Right lung (tissue), 10 donors: ENCODE measurements at places on chromosomes 13 and 19. TPM values are rescaled to one million over a fixed set of nuclear protein-coding genes. Genes with fewer than 3 reads are reported as not detected.

C19orf38 gene
- polyA plus RNA-seq, result 4.2 TPM

HCN2 gene
- 0.14 TPM for polyA plus RNA-seq

DNA sequence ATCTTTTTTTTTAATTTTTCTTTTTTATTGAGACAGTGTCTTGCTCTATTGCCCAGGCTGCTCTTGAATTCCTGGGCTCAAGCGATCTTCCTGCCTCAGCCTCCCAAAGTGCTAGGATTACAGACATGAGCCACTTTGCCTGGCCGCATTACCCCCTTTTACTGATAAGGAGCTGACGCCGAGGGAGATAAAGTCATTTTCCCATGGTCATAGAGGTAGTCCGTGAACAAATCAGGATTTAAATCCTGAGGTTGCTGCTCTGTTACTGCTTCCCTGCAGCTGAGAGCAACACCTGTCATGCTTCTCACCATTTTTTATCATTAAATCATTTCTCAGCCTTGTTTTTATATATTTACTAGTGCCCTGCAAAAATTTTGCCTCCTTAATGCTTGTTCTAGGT is 7.4 kb downstream of the CYSLTR2 start:
- no peak for DNase-seq

DNA sequence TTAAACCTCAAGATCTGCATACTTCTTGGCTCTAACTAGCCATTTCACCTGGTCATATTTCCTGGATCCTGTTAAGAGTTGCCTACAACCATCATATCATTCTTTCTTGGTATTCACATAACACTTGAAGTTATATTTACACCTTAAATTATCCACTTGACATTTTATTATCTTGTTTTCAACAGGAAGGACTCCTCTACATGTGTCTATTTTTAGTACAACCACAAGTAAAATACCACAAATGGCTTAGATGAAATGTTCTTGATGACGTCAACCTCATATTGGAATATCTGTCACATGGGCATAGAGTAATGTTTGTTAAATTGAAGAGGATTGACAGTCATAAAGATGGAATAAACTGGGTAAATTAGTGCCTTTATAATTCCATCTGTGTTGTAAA is 9.4 kb downstream of the PCDH20 start:
- DNase-seq, result no peak

DNA sequence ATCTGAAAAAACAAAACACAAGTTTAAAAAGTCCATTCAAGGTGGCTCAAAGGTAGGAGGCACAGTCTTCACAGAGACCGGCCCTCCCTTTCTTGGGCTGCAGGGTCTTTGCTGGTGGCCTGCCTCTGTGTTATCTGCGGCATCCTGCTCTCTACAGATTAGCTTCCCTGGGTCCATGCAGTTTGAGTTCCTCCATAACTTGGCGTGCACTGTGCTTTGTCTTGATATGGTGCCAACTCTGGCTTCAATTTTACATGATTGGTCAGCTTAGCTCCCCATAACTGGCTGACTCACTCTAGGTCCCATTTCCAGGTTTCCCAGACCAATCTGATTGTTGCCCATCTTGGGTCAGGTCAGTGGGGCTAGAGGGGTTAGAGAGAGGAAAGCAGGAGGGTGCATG is 41.8 kb downstream of the TPT1 start:
- DNase-seq, result no peak

DNA sequence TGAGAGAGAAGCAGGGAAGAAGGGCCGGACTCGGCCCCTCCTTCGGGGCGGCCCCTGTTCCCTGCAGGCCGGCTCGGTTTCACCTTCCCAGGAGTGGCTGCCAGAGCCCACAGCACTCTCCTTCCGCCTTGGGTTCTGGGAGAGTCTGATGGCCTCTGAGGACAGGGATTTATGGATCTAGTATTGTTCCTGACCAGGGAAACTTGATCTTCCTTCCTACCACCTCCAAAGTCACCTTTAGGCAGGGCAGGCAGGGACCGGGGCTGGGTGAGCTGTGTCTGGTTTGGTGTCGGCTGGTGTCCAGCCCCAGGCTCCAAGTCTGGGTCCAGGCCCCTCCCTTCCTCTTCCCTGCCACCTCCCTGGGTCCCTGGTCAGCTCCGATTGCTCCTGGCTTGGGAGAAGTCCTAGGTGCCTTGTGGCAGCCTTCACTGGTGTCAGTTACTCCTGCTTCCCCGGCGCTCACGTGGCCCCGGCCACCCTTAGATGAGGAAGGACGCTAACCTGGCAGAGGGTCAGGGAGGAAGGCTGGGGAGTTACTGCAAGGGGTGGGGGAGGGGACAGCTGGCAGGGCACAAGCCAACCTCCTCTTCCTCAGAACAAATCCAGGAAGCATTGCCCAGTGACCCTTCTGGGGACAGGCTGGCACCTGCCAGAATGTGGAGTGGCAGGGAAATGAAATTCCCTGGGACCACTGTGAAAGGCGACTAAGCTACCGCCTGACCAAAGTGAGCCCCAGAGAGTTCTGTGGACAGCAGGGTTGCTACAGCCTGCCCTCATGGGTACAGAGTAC is 18.8 kb downstream of the RFX1 start:
- no peak for DNase-seq

PRR19 gene
- 1.4 TPM for polyA plus RNA-seq

DNA sequence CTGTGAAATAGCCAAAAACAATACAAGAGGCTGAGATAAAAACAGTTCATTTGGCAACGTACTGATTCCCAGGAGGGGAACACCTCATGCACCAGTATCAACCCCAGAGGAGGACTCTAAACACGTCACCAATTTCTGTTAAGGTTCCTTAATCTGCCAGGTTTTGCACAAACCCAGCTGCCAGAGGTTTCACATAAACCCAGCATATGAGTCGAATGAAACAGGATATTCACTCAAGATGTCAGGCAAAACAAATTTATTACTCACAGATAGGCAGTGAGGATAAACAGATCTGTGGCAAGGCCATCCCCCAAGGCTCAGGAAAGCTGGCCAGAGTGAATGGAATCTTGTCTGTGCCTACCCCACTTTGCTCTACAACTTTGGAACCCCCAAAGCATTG is 210.9 kb downstream of the GPC5 start:
- no peak for DNase-seq

- no peak for DNase-seq
These were observed 10.5 kb downstream of the NAXD start for GRCh38 chr13:110625771-110626321.

DNA sequence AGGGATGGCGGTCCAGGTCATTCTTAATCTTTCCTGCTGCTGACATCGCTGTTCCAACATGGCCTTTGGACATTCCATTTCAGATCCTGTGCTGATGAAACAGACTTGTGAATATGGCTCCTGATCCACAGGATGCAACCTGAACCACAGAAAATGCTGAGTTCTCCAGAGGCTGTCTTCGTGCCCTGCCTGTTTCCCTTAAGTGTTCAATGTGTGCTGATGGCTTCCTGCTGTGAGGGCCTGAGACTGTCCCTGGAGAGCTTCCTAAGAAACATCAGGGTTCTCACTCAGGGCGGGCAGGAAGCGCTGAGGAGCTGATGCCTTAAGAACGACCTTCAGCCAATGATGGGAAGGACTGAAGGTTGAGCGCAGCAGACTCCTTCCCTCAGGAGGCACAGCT is 909.4 kb downstream of the UQCRFS1 start:
- DNase-seq, result no peak

DNA sequence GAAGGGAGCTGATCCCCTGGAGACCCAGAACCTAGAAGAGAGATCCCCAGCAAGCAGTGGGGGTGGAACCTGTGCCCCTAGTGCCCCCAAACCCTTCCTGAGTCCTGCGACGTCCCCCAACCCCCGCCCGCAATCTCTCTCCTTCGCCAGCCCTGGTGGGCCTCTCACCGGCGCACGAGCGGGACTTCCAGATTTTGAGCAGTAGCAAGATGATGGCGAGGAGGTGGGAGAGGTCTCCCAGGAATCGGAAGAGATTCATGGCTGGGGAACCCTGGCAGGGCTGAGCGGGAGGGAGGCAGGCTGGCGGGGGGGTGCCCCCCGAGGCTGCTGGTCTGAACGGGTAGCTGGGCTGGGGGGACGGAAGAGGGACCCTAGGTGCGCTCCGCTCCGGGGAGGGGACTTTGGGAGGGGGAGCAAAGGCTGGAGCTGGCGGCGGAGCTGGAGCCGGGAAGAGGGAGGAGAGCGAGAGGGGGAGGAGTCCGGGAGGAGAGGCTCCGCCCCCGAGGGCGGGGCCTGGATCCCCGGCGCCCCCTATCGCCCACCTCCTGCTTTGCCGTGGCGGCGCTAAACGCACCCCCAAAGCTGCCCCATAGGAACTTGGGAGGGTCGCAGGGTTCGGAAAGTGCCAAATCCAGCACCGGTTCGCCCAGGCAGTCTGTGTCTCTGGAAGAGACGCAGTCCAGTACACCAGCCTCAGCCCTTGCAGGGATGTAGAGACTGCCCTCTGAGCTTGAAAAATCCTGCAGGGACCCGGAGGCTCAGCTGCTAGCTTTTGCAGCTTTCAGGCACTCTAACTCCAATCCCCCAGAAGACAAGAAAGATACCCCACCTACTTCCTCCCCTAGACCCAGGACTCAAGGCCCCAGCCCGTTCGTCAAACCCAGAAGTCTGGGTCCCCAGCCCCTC is at the start of gene KDELR1:
TSS of gene KDELR1 (minus strand) at position 452 of the 906 bp plus-strand sequence. CDS start at position 259, 193 bp downstream.
- peak; percentile 80 for DNase-seq

- DNase-seq, result no peak
These were observed 165.4 kb downstream of the KATNAL1 start for GRCh38 chr13:30141775-30142485.

ZNF471 gene
- 16.2 TPM for polyA plus RNA-seq

IRS2 gene
- 6.0 TPM for polyA plus RNA-seq

DNA sequence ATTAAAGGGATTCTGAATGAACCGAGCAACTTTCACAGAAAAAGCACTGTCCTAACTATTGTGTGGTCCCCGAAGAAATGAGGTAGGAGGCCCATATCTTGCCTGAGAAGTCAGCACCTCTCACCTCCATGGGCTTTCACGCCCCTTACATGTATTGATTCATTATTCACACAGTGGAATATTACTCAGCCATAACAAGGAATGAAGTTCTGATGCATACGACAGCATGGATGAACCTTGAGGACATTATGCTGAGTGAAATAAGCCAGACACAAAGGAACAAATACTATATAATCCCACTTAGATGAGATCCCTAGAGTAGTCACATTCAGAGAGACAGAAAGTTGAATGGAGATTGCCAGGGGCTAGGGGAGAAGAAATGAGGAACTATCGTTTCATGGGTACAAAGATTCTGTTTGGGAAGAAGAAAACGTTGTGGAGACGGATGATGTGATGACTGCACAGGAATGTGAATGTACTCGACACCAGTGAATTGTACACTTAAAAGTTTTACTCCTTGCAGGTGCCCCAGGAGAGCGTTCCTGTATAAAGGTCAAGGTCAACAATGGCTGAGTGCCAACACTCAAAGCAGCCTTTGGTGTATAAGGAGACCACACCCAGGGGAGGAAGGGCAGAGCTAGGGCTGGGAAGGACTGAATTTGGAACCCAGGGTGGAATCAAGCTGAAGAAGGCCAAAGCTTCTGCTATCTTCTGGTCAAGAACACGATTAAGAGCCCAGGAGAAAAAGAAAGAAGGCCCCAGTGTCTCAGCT is 22.5 kb downstream of the ZIC5 start:
- no peak for DNase-seq

GRCh38 chr13:113498905-113499304 is 8.4 kb upstream of the DCUN1D2 start:
- no peak for DNase-seq

DNA sequence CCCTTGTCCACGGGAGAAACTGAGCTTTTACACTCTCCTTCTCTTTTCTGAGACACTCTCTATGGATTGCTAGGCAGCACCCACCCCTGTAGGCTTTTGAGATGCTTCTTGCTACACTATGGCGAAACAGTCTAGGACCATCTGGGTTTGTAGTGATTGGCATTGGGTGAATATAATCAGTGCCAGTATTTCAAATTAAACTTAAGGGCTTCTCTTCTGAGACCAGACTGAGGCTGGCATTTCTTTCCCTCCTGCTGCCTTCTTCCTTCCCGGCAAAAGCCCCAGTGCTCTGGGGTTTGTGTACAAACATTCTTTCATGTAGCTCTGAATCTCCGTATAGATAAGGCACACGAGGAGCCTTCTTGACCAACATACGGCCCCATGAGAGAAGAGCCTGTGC is 276.7 kb downstream of the SLC7A1 start:
- no peak for DNase-seq

DNA sequence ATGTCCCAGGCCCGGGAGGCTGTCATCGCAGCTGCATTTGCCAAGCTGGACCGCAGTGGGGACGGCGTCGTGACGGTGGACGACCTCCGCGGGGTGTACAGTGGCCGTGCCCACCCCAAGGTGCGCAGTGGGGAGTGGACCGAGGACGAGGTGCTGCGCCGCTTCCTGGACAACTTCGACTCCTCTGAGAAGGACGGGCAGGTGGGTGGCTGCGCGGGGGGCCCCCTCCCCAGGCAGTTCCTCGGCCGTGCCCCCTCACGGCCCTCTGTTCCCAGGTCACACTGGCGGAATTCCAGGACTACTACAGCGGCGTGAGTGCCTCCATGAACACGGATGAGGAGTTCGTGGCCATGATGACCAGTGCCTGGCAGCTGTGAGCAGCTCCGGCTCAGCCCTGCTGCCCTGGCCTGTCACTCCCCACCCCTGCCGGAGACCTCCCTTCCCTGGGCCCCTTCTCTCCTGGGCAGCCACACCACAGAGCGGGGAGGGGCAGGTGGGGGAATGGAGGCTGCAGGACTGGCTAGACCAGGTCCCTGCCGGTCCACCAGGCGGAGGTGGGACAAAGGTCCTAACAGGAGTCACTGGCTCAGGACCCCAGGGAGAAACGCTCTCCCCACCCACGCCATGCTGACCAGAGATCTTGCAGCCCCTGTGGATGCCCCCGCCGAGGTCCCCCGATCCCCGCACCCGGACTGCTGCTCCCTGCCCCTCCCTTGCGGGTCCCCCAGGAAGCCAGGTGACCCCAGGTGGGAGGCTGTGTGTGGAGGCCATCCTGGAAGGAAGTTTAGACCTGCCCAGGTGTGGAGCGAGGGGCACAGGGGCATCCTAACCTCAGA is 1.1 kb downstream of the CAPS start:
- peak; percentile 51 for DNase-seq

DNA sequence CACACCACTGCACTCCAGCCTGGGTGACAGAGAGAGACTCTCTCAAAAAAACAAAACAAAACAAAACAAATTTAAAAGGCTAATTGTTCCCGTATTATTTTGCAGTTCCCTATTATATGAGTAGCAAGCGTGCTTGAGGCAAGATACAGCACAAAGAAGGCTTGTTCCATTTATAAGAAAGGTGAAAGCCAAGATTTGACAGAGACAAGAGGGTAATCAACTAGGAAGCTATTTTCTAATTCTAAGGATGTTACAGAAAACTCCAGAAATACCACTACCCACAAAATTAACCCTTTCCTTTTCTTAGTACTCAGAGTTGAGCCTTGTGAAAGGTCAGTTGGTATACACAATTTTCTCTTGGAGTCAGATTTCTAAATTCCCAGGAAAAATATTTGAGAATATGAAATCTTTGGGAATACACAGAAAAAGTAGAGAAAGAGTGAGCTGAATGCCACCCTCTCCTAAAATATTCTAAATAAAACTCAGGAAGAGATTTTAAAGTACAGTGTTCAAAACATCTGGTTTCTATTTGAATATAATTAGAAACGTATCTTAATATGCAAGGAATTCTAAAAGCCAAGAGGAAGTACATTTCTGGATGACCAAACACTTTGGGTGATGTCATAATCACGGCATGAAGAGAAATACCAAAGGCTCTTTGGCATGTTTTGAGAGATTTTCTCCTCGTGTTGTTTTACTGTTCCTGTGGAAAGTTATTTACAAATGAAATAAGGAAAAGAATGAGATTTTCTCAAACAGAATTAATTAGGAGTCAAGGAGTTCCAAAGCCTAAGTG is 63.0 kb upstream of the FLT1 start:
- peak; percentile 6 for DNase-seq
